ENCODE measurements at places on chromosomes 6 and 20. TPM values are rescaled to one million over a fixed set of nuclear protein-coding genes. Genes with fewer than 3 reads are reported as not detected.

SOX18 gene
- total RNA-seq = 3.3 TPM

LY6G6D gene
- not detected for total RNA-seq

PTK6 gene
- 6.7 TPM for total RNA-seq

TNFRSF21 gene
- 48.3 TPM for total RNA-seq

FNDC1 gene
- 0.07 TPM for total RNA-seq

GABRR1 gene
- not detected for total RNA-seq

AVP gene
- total RNA-seq = not detected

MCM8 gene
- total RNA-seq = 21.9 TPM

TMEM14C gene
- total RNA-seq = 84.7 TPM

C20orf144 gene
- 0.37 TPM for total RNA-seq

PACSIN1 gene
- 5.0 TPM for total RNA-seq

CFAP61 gene
- 1.7 TPM for total RNA-seq

RAB5IF gene
- total RNA-seq = 82.9 TPM

DUSP15 gene
- total RNA-seq = not detected

CGA gene
- not detected for total RNA-seq

GPR63 gene
- 3.5 TPM for total RNA-seq

CLPSL2 gene
- 1.7 TPM for total RNA-seq

PPP1R3G gene
- total RNA-seq = 0.27 TPM

TOX2 gene
- 39.6 TPM for total RNA-seq

TBC1D22B gene
- total RNA-seq = 9.1 TPM

SLC35D3 gene
- total RNA-seq = not detected

AGPAT1 gene
- total RNA-seq = 55.6 TPM

FAM229B gene
- total RNA-seq = 11.4 TPM

ARMH2 gene
- not detected for total RNA-seq

MLIP gene
- total RNA-seq = 0.59 TPM

TRIM27 gene
- 62.5 TPM for total RNA-seq

LTA gene
- 1.1 TPM for total RNA-seq

SMIM26 gene
- total RNA-seq = 80.1 TPM

MYT1 gene
- 7.1 TPM for total RNA-seq

BTBD9 gene
- 10.9 TPM for total RNA-seq

SLC2A10 gene
- 0.05 TPM for total RNA-seq

CAP2 gene
- total RNA-seq = 3.8 TPM

PPP1R16B gene
- 0.52 TPM for total RNA-seq

ARHGAP40 gene
- total RNA-seq = 3.4 TPM

NOTCH4 gene
- total RNA-seq = 0.81 TPM

RIMS4 gene
- 0.05 TPM for total RNA-seq

KCNQ5 gene
- total RNA-seq = not detected

VSTM2L gene
- 0.69 TPM for total RNA-seq

PI16 gene
- total RNA-seq = 0.59 TPM

WFDC11 gene
- not detected for total RNA-seq

VTA1 gene
- total RNA-seq = 67.8 TPM

TAGAP gene
- total RNA-seq = 0.30 TPM

FOXS1 gene
- not detected for total RNA-seq

GRIK2 gene
- 0.64 TPM for total RNA-seq

CASS4 gene
- 0.17 TPM for total RNA-seq

TBXT gene
- not detected for total RNA-seq

WFDC5 gene
- total RNA-seq = not detected
